Erythroblast (primary cell): ENCODE measurements at places on chromosomes 1 and 21.

DNA sequence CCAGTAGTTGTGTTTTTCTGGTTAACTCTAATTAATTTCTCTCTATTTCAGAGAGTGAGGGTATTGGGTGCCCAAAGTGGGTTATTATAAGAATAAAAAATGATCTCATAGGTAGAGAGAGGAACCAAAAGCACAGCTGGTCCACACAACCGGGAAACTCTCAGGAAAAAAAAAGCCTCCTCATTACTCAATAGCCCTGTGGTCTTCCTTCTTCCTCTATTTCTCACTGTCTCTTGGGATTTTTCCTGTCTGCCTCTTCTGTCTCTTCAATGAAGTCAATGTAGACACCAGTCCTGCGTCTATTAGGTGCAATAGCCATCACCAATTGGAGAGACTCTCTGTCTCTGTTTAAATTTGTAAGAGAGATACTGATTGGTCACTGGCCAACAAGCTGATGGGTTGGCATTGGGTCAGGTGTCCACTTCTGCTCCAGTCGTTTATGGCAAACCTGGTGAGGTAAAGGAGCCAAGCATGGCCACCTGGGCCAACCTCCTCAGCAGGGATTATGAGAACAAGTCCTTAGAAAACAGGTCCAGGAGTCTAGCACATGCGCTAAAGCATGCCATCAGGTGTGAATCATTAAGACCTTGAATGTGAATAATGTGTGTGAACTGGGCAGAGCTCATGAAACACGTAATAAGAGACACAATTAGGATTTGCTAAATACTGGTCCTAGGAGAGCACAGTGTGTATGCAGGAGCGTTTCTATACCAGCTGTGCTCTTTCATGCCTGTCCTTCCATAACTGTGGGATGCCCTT lies 443.0 kb upstream of the RUNX1 start:
- no peak for DNase-seq

DNA sequence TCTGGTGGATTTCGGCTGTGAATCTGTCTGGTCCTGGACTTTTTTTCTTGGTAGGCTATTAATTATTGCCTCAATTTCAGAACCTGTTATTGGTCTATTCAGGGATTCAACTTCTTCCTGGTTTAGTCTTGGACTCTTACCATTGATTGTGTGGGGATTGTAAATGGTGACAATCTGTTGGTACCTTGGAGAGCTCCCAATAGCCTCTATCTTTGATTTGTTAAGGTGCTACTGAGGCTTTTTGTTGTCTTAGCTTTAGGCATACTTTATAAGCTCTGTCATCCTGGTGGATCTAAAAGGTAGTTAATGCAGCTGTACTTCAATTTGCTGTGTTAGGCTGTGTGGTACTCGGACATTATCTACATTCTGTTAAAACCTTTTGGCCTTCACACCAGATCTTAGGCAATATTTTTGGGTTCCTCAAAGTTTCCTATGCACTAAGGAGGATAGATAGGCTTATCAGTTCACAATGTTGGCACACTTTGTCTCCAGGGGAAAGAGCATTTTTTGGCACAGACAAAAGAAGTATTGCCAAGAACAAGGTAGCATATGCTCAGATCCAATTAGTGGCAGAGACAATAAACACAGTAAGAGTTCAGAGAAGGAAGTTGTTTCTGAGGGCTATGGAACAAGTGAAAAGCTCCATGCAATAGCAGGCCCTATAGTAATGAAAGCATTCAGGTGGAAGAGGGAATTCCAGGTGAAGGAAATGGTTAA lies 230.4 kb downstream of the PDE4B start:
- DNase-seq, result no peak

- no peak for DNase-seq
Observed at GRCh38 chr1:85689775-85690404, 18.3 kb downstream of the ZNHIT6 start.

GRCh38 chr1:91895832-91896556 lies 10.0 kb upstream of the TGFBR3 start:
- no peak for DNase-seq

- DNase-seq, result no peak
Observed at GRCh38 chr1:207355060-207355459, 33.6 kb downstream of the CD55 start.

- DNase-seq, result no peak
Observed at GRCh38 chr1:197341626-197342025, 73.6 kb downstream of the CRB1 start.

- no peak for DNase-seq
Observed at GRCh38 chr1:205316161-205316566, 5.4 kb downstream of the NUAK2 start.

DNA sequence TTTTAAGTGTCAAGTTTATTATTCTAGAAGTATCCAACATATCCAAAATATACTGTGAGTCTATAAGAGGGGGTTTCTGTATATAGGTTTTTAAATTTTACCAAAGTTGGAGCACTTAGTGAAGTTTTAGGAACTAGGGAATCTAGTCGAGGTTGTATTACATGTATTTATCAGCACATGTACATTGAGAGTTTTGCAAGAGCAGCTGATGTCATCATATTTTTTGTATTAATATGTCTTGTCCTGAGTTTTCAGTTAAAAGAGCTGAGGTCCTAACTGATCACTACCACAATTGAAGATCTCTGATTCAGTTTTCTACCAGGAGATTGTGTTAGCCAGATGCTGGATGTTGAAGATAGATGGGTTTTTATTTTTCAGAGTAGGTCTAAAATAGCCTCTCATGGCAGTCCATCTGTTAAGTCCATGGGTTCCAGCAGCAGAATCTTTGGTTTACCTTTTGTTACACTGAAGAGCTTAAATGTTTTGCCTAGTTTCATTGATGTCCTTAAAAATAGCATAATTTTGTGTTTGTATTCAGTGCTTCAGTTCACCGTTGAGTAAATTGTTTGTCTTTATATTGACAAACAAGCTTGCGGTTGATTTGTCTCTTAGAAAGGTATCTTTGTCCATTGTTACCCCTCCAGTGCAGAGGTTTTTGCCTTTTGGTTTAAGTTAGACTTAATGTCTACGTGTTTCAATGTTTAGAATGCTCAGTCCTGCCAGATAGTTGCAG lies 16.0 kb downstream of the YBX1 start:
- no peak for DNase-seq

GRCh38 chr1:208595745-208596144 lies 351.6 kb upstream of the PLXNA2 start:
- no peak for DNase-seq

DNA sequence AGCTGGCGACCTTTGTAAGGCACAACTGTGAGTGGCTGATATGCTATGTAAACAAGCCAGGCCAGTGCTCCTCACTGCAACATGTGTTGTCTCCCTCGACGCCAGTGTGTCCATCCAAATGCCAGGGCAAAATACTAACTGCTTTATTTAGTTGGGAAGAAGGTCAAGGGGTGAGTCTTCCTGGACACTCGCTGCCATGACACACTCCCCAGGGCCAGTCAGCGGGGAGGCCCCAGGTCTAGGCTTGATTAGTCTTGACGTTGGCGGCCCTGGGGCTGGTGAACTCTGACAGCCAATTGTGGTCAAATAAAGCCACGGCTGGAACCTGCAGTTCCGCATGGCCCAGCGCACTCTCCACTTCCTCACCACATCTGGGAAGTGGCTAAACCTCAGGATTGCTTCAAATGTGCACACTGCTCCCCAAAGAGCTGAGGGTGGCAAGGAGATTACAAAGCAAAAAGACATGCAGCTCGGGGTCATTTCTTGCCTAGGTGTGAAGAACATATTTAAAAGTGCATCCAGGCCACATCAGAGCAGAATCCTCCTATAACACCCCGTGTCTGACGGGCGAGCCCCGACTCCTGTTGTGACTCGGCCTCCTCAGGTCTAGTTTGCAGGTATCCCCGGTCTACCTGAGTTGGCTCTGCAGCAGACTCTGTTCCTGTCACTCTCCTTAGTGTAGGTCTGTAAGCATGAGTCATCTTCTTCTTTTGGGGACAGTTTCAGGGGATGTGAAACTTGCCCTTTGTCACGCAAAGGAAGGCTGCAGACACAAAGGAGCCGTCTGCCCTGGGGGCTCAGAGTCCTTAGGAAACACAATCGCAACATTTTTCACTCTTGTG lies 183.5 kb downstream of the RUNX1 start:
- peak; percentile 22 for DNase-seq

GRCh38 chr1:41741244-41741643 lies 177.5 kb downstream of the HIVEP3 start:
- DNase-seq, result no peak

DNA sequence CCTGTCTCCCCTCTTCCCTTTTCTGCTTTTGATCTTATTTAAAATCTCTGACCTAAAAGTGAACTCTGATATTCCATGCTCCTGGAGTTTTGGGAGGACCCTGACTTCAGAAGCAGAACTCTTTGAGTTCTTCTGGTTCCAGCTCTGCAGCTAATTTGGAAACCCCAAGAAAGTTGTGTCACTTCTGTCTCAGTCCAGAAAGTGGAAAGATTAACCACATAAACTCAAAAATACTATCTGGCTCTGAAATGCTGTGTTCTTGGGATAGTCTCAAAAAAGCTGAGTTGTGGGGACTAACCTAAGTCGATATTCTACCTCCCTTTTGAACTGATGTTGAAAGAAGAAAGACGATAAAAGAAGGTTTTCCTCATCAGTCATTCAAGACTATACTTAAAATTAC lies 59.8 kb downstream of the ITPKB start:
- DNase-seq, result no peak

DNA sequence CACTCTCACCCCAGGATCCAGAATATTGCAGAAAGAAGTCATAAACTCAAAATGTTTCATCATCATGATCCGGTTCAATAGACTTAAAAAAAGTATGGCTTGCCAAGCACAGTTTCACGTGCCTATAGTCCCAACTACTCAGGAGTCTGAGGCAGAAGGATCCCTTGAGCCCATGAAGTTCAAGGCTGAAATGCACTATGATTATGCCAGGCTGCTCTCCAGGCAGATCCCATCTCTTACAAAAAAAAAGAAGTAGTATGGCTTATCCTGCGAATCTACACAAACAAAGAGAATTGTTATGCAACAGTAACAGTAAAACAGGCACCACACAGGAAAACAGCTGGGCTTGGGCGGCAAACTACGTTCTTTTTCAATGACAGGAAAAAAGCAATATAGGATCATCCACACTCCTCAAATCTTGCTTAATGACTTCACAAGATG lies 76.2 kb downstream of the EIF4G3 start:
- DNase-seq, result no peak

DNA sequence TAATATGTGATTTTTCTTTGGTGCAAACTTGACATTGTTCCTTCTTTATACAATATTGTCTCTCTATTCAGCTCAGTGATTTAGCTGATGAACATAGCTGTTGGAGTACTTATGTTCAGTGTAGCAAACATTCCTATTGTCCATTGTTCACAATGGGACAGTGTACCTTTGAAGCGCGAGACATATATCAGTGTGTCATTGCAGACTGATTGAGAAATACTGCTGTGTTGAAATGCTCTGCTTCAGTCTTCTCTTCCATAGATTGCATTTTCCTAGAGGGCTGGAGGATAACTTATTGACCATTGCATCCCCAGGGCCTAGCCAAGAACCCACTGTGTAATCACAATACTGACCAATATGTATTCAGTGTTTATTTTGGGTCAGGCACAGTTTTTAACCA lies 46.5 kb downstream of the HLX start:
- no peak for DNase-seq

DNA sequence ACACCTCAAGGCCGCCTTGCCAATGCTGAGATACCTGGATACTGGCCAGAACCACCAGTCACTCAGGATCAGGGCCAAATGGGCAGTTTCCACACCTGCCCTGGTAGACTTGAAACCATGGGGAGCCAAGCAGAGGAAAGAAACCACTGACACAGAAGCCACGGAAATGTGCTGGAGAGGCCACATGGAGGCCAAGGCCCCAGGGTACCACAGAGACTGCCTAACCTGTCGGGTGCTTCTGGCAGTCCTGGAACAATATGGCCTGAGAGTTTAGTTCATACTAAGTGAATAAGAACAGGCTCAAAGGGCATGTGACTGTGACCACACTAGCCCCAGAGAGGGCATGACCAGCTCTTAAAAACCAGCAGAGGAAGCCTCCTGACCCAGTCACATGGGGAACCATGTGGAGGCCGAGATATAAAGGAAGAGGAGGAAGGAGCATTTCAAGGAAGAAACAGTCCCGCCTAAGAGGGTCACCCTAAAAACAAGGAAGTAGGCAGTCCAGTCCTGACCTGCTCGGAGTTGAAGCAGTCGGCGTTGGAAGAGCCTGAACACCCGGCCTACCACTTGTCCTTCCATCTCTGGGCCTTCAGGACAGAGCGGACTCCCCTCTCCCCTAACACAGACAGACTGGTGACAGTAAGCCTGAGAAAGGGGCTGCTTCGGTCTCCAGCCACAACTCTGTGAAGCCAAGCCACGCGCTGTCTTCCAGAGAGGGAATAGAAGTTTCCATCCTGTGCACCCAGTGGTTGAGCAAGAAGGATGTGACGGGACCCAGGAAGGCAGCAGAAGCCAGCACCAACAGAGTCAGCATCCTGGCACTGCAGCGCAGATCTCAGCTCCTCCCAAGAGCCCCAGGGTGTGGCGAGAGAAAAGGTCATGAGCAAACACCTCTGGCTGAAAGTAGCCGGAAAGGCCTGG lies at the start of gene DENND2D:
Gene DENND2D (minus strand): TSS at position 766 of the 921 bp plus-strand sequence. CDS start 187 bp downstream, at position 579.
- peak; percentile 11 for DNase-seq

DNA sequence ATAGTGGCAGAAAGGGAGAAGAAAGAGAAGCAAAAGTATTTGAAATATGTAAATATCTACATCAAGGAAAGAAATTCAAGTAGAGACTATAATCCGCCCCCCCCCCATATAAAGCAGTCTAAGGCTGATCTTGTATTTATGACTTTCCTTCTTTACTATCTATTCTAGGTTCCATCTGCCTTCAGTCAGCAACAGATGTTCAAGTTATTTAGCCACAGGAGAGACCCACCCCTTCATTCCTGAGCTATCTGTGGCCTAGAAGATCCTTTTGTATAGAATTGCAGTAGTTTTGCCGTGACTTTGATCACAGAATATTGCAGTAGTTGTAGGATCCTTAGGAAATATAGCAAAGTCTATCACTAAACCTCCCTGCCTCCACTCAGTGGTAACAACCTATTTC lies 10.7 kb upstream of the BSDC1 start:
- no peak for DNase-seq

DNA sequence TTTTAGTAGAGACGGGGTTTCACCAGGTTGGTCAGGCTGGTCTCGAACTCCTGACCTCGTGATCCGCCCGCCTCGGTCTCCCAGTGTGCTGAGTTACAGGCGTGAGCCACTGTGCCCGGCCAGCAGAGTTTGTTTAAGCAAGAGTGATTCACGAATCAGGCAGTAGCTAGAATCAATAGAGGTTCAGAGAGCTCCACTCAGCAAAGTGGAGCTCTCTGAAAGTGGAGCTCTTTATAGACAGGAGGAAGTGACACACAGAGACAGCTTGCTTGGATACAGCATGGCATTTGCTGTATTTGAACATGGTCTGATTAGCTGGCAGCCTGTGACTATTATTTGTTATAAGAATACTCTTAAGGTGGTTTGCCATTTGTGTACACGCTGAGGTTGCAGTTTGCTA lies 27.1 kb upstream of the CD34 start:
- DNase-seq, result no peak

- DNase-seq, result no peak
Observed at GRCh38 chr1:85259912-85260274, 431 bp upstream of the C1orf52 start.

GRCh38 chr1:26811708-26812107 lies 14.8 kb upstream of the ZDHHC18 start:
- no peak for DNase-seq
